Ascending aorta (tissue), 2 donors: ENCODE measurements at places on chromosomes 3 and 15.

DNA sequence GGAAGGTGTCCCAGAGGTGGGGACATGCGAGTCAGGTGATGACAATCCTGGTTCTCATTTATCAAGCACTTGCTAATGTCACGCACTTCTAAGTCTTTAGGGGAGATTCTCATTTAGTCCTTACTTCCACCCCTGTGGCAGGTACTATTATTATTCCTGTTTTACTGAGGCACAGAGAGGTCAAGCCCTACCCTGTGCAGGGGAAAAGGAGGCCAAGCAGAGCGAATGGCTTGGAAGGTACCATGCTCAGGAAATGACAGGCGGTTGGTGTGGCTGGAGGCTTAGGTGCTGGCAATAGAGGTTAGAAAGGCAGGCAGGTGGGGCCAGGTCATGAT, 268.9 kb downstream of the UACA start:
- H3K27me3 ChIP-seq, result no peaks in the 10 kb centered on the region
- DNase-seq, result no peak
- H3K4me1 ChIP-seq, result no peaks in the 10 kb centered on the region
- no peaks in the 10 kb centered on the region for H3K36me3 ChIP-seq
- no peak overlapping the region for H3K4me3 ChIP-seq

- no peak overlapping the region for H3K27ac ChIP-seq
- no peaks in the 10 kb centered on the region for H3K4me1 ChIP-seq
- no peak for DNase-seq
- no peaks in the 10 kb centered on the region for H3K36me3 ChIP-seq
- peaks cover 23% of the 10 kb centered on the region for H3K27me3 ChIP-seq
These were observed 75.4 kb upstream of the POLG start for GRCh38 chr15:89410039-89410435.

DNA sequence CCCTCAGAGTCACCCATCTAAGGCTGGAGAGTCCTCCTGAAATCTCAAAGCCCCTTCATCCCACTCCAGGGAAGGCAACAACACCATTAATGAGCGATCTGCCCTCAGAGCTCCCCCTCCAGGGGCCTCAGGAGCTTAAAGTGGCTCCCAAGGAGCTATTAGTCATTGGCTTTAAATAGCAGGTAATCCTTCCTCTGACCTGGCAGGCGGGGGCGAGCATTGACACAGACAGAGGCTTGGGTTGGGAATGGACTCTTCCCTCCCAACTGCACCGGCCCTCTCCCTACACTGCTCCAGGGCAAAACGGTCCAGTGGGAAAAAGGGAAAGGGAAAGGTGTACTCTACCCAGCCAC, 1.4 kb downstream of the MFGE8 start:
- no peak for DNase-seq
- peak overlapping the region; percentile 89 for H3K4me3 ChIP-seq
- no peaks in the 10 kb centered on the region for H3K27me3 ChIP-seq
- peak overlapping the region; percentile 94 for H3K27ac ChIP-seq
- peaks cover 22% of the 10 kb centered on the region for H3K4me1 ChIP-seq
- H3K36me3 ChIP-seq, result peaks cover 25% of the 10 kb centered on the region

DNA sequence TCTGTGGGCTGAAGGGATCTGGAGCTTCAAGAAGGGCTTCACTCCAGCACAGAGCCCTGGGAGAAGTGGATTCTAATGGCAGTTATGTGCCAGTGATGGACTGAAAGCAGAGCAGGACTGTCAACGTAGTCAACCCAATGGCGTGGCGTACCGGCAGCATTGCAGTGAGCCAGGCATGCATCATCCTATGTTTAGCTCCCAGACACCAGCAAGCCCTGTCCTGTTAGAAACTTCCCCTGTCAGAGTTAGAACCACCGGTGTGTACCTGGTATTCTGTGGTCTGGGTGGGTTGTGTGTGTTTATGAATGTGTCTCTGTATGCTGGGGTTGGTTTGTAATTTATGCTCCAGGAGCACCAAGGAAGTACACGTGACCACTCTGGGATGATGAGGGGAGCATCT, 86.3 kb downstream of the CLSTN2 start:
- H3K36me3 ChIP-seq, result no peaks in the 10 kb centered on the region
- no peak for DNase-seq
- H3K4me1 ChIP-seq, result peaks cover 4% of the 10 kb centered on the region
- H3K27me3 ChIP-seq, result no peaks in the 10 kb centered on the region
- no peak overlapping the region for H3K27ac ChIP-seq

DNA sequence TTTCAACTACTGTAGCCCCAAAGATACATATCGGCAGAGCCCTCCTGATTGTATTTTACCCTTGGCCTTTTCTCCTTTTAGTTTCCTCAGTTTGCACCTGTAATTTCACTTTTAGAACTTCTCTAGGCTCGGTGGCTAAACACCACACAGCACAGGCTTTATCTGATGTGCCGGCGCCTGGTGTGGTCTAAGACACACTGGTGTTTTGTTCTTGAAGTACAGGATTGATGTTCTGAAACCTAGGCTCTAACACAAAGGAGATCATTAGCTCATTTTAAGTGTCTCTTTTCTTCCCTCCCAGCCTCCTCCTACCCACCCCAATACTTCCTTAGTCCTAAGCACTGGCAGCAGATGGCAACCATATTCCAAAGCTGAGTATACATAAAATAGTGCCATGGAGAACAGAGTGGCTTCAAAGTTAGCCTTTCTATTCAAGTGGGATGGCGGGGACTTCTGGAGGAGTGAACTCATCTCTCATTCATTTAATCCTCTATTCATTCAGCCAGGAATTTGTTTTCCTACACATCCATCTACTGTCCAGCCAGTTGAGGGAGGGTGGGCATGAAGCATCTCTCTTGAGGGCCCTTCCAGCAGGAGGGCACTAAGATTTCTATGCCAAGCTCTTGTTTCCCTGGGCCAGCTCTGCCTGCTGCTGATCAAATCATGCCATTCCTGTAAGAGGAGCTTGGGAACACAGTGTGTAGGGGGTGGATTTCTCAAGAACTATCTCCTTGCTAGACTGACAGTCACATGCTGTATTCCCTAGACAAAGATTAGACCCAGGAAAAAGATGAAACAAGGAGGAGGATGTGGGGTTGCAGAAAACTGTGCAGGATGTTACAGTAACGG, 71.2 kb downstream of the TIGIT start:
- H3K36me3 ChIP-seq, result no peaks in the 10 kb centered on the region
- DNase-seq, result no peak
- no peak overlapping the region for H3K27ac ChIP-seq
- no peaks in the 10 kb centered on the region for H3K4me1 ChIP-seq
- no peaks in the 10 kb centered on the region for H3K27me3 ChIP-seq

DNA sequence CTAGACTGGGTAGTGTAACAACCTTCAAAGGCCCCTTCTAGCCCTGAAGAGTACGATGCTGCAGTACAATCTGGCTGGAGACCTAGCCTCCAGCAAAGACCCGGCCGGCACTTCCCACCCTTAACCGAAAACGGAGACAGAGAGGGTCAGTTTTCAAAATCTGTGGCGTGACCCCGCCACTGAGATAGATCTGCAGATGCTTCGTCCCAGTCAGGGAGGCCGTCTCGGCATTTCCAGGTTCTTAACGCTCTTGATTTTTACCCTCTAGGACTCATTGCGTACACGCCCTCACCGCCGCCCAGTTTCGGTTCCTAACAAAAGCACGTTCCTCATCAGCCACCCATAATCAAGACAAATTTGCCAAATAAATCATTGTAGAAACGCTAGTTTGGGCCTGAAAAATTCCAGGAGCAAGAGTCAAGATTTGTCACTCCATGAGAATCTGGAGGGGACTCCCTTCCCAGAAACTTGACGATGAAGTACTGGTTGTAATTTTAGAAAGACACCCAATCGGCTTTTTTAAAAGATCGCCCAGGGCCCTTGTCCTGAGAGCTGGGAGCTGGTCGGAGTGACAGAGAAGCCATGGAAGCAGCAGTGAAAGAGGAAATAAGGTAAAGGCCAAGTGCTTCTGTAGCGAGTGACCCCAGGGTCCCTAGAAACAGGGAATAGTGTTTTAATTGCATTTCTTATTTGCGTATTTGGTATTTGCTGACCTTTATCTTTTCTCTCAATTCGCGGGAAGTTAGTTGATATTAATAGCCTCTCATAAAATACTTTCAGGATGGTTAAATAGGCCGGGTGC, 868 bp upstream of the TMEM87A start:
- peak overlapping the region; percentile 74 for H3K4me3 ChIP-seq
- H3K27ac ChIP-seq, result peak overlapping the region; percentile 100
- DNase-seq, result peak; percentile 14
- peaks cover 9% of the 10 kb centered on the region for H3K4me1 ChIP-seq
- H3K36me3 ChIP-seq, result peaks cover 5% of the 10 kb centered on the region

- no peaks in the 10 kb centered on the region for H3K27me3 ChIP-seq
- H3K4me3 ChIP-seq, result no peak overlapping the region
- no peaks in the 10 kb centered on the region for H3K4me1 ChIP-seq
- DNase-seq, result no peak
- H3K36me3 ChIP-seq, result no peaks in the 10 kb centered on the region
These were observed 63.2 kb upstream of the SPPL2A start for GRCh38 chr15:50828610-50829206.

DNA sequence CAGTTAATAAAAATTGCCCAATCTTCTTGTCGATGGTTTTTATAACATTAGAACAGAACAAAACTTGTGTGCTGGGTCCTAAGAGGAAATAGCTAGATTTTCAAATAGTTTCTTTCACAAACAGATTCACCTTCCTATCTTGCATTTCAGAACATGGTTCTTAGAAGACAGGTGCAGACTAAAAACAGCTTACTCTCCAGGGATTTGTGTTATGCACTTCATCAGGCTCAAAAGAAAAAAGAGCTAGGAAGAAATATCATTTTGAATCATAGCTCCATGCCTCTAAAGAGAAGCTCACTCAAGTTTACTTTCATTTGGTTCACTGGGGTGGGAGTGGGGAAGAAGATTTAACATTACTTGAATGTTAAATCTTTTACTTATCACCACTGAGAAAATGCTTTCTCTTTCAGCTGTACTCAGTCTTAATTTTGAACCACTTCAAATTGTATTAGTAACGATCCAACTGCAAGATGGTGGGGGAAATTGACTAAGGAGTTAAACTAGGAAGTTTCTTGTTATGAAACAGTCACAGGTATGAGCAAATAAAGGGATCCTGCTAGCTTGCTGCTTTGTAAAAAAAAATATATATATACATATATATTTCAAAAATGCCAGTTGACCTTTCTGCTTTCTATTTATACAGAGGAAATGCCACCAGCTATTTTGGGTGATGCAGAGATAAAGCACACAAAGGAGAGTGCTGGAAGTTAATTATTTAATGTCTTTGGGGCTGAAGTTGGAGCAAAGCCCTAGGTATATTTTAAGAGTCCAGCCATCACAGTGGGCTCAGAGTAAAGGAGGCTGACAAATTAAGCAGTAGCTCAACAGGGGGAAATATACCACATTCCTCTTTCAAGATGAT, 28.3 kb upstream of the NUDT16 start:
- DNase-seq, result no peak
- H3K27me3 ChIP-seq, result no peaks in the 10 kb centered on the region
- peaks cover 2% of the 10 kb centered on the region for H3K4me1 ChIP-seq
- no peaks in the 10 kb centered on the region for H3K36me3 ChIP-seq
- H3K4me3 ChIP-seq, result no peak overlapping the region
- H3K27ac ChIP-seq, result no peak overlapping the region

GRCh38 chr3:143814443-143814889, 33.8 kb downstream of the SLC9A9 start:
- no peaks in the 10 kb centered on the region for H3K4me1 ChIP-seq
- H3K27me3 ChIP-seq, result no peaks in the 10 kb centered on the region
- no peak for DNase-seq

DNA sequence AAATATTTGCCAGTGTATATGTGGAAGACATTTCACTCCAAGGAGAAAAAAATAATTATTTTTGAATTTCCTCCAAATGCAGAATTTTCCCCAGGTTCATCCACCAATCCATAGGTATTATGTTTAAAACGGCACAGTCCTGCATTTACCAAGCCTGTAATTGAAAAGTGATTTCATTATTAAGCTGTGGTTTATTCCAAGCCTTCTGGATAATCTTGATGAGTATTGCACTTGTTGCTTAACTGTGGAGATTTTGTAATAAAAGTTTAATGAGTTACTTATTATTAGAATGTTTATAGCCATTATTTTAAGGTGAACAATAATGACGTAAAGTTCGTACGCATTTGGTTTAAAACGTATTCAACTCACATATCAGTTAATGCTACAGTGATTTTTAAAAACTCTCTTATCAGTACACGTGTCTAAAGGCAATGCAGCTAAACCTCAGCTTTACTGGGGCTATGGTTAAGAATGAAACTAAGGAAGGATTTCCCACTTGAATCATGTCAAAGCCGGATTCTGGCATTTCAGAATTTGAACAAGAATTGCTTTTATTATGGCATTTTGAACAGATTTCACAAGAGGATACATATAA, 283.9 kb downstream of the MECOM start:
- DNase-seq, result no peak
- H3K27ac ChIP-seq, result no peak overlapping the region
- no peaks in the 10 kb centered on the region for H3K4me1 ChIP-seq
- no peak overlapping the region for H3K4me3 ChIP-seq

DNA sequence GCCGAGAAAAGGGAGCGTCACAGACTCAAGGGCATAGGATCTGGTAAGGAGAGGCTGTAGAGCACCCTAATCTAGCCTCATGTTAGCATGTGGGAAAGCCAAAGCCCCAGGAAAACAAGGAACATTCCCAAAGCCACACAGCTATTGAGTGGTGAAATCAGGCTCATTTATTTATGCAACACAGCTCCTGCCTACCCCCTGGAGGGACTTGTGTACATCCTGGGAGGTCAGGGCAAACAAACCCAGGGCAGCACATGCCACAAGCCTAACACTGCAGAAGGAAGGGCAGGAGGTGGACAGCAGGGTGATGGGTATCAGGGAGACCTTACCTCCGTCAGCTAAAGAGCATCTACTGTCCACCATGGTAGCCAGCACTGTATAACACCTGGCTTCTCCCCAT, 283.5 kb downstream of the RPLP1 start:
- H3K36me3 ChIP-seq, result no peaks in the 10 kb centered on the region
- no peaks in the 10 kb centered on the region for H3K4me1 ChIP-seq
- H3K27me3 ChIP-seq, result no peaks in the 10 kb centered on the region

GRCh38 chr3:131526801-131527347, 24.1 kb upstream of the MRPL3 start:
- no peaks in the 10 kb centered on the region for H3K4me1 ChIP-seq
- peak overlapping the region; percentile 48 for H3K4me3 ChIP-seq
- no peaks in the 10 kb centered on the region for H3K27me3 ChIP-seq
- no peak for DNase-seq
- H3K27ac ChIP-seq, result no peak overlapping the region

GRCh38 chr3:9947025-9947995, 4.9 kb downstream of the PRRT3 start:
- H3K36me3 ChIP-seq, result peaks cover 6% of the 10 kb centered on the region
- peak overlapping the region; percentile 81 for H3K27ac ChIP-seq
- peak; percentile 88 for DNase-seq
- no peaks in the 10 kb centered on the region for H3K27me3 ChIP-seq
- H3K4me3 ChIP-seq, result peak overlapping the region; percentile 76
